ENCODE measurements at places on chromosomes 16 and 17. TPM values are rescaled to one million over a fixed set of nuclear protein-coding genes. Genes with fewer than 3 reads are reported as not detected.

GRCh38 chr16:17476414-17477259, 5.9 kb upstream of the XYLT1 start:
- DNase-seq = no peak

DNA sequence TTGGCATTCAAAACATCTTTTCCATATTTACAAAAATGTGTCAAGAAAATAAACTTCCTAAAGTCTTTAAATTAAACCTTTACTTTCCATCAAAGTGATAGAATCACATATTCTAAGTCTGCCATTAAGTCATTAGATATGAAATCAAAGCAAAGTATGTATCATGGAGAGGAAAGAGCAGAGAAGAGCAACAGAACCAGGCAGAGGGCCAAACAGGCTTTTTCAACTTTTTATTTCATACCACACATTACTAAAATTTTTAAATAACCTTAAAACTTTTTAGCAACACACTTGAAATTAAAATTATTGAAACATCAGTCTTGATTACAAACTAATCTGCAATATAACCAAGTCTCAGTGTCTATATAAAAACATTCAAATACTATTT, 13.8 kb downstream of the SIAH1 start:
- no peak for DNase-seq

Gene CDK5RAP3
- total RNA-seq = 168 TPM

DNA sequence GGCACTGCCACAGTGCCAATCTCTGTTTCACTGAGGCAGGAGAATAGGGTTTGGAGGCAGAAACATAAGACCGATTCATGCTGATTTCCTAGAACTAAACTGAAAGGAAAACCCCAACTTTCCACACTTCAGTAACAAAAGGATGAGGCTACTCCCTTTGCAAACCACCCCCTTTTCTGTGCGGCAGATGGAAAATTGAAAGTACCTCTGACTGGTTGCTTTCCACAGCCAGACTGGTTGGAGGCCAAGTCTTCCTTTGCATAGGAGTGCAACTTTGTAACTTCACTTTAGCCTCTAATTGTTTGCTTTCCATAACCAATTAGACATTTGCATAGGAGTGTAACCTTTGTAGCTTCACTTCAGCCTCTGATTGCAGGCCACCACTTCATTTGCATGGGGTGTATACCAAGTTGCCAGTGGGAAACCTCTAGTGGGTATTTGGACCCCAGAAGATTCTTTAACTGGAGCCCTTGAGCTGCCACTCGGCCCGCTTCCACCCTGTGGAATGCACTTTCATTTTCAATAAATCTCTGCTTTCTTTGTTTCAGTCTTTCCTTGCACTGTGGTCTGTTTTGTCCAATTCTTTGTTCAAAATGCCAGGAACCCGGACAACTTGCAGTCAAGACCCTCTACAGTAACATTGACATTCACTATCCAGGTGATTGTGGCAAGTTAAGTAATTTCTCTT, 252.0 kb downstream of the UTP18 start:
- DNase-seq = no peak

- no peak for DNase-seq
Observed at GRCh38 chr17:3879186-3879585, 13.7 kb downstream of the CAMKK1 start.

DNA sequence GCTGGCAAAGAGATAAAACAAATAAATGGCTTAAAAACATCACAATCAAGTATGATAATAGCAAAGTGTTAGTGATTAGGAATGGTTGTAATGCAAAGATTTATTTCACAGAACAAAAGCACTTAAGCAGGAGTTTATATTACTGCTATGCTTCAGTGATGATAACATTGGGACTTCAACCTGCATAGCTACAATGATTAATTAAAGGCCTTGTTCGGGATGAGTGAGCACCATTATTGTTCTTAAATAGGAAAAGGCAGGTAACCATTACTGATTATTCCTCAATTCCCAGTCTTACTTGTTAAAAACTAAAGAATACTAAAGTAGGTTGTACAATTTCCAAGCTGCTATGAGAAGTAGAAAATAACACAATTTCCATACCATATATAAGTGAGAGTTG, 1247.5 kb upstream of the CDH8 start:
- DNase-seq = no peak

DNA sequence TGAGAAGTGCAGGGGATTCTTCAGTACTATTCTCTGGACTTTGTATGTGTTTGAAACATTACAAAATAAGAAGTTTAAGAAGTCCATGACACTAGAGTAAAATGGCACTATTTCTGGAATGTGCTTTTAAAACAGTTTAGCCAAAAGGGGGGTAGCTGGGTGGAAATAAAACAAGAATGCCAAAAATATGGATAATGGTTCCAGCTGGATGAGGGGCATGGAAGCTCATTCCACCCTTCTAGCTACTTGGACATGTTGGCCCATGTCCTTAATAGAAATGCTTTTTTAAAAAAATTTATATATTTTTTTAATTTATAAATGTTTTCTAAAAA, 13.1 kb downstream of the ZC3H7A start:
- DNase-seq = no peak

Gene CCL14
- total RNA-seq = not detected

Gene YPEL2
- total RNA-seq = 0.69 TPM

DNA sequence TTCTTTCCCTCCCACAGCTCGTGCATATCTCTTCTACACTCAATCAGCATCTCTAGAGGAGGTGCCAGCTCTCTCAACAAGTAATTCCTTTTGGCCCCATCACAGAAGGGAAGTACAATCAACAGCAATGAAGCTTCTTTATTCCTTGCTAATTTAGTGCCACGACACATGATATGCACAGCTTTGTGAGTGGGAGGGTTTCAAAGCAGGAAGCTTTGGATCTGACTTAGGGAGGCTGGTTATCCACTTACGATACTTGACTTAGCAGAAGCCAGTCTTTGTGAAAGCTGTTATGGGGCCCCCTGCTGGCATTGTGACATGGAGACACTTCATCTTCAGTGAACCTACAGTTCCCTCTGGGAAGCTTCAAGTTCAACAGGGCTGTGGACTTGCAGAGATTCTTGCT, 81.0 kb downstream of the TMEM100 start:
- DNase-seq = no peak

Gene PRR35
- total RNA-seq = not detected

DNA sequence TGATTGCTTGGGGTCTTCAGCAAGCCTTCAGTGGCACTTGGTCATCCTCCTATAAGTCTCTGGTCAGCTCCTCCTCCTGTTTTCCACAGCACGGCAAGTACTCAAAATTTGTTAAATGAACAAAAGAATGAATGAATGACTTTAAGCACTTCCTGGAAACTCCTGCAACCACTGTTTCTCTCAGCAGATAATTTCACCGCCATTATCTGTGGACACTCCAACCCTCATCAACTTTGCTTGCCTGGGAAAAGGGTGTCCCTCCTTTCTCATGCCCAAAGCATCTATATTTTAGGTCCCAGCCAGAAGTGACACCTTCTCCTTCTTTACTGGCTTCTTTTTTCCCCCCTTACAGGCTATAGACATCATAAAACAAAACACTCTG, 4.4 kb downstream of the PROCA1 start:
- no peak for DNase-seq

Gene ST6GALNAC2
- total RNA-seq = 0.13 TPM

DNA sequence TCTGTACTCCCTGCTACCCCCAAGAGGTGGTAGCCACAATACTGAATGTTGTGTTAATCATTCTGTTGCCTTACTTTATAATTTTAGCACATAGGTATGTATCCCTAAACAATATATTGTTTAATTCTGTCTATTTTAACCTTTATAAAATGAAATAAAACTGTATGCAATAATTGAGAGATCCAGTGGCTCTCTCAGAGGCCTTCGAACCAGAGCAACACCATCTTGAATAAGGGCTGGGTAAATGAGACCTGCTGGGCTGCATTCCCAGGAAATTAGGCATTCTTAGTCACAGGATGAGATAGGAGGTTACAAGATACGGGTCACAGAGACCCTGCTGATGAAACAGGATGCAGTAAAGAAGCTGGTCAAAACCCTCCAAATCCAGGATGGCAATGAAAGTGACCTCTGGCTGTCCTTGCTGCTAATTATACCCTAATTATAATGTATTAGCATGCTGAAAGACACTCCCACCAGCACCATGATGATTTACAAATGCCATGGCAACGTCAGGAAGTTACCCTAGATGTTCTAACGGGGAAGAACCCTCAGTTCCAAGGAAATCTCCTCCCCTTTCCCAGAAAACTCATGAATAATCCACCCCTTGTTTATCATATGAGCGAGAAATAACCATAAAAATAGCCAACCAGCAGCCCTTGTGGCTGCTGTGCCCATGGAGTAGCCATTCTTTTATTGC, 2.0 kb upstream of the CANT1 start:
- DNase-seq = no peak

GRCh38 chr17:34366010-34366409, 3.0 kb upstream of the CCL1 start:
- no peak for DNase-seq

DNA sequence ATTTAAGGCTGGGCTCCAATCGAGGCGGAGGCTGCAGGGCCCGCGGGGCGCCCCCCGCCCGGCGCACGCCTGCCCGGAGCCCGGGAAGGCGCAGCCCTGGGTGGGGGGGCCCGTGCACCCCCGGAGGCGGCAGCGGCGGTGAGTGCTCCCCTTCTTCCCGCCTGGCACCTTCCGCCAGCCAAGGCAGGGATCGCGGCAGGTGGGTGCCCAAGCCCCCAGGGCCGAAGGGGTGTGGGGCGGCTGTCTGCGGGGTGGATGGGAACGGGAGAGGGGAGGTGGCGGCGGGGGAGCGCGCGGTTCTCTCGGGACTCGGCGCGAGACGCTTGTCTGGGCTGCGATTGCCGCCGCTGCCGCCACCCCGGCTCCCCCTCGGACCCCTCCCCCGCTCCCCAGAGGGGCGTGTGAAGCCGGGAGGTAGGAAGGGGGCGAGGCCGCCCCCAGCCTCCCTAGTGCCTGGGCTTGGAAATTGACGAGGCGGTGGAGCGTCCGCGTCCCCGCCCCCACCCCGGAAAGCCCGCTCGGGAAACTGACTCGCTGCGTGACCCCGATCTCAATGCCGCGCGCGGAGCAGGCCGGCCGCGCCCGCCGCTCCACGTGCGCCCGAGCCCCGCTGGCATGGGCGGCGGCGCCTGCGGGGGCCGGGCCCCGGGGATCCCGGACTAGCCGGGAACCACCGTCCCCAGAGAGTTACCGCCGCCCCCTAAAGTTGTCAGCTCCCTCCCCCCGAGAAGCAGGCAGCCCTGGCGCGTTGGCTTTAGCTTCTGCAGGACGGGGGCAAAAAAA, 231.5 kb downstream of the MRTFB start:
- no peak for DNase-seq

Gene NPIPA3
- 1.4 TPM for total RNA-seq

Gene HOXB13
- total RNA-seq = 0.05 TPM

Gene ODAD4
- total RNA-seq = 0.46 TPM

DNA sequence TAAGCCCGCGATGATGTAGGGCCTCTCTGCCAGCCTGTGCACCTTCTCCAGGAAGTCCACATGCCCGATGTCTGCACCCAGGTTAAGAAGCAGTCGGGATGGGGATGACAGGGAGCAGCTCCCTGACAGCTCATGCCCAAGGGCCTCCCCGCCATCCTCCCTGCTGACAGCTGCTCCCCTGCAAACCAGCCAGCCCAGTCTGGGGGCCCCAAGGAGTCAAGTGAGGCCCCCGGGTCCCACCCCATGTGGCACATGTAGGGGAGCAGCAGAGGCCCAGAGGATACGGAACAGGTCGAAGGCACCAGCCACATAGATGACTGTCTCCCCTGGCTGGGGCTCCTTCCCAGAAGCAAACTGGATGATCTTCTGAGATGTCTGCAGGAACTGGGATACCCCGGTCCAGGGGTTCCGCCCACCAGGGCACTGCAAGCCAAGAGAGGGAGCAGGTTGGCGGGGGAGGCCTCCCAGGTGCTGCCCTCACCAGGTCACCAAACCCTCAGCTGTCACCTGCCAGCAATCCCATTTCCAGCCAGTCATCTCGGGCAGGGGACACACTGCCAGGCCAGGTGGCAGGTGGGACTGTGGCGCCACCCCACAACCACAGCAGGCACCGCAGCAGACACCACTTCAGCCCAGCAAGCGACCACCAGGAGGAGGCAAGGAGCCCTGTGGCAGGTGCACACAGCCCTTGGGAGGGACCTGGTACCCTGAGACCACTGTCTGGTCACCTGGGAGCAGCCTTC, 4.6 kb downstream of the PCYT2 start:
- no peak for DNase-seq

GRCh38 chr17:78359321-78359996, 418 bp downstream of the SOCS3 start:
- no peak for DNase-seq

GRCh38 chr16:58225965-58226602, 28.2 kb upstream of the CSNK2A2 start:
- no peak for DNase-seq

Data from GM12878 (cell line).